ENCODE measurements at places on chromosomes 6 and 20.

DNA sequence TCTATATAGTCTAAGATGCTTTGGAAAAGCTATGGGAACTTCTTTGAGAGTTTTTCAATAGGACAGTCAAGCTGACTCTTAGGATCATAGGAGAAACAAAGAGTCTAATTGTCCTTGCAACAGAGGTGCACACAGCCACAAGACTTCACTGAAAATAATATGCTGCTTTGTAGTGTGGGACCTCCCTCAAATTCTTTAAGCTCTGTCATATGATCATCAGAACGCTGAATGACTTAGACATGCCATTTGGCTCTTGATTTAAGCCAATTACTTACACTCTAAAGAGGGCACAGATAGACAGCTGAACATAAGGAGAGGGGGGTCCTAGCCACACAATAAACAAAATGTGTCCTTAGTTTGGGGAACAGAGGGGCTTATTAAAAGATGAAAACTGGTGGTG, 818.7 kb upstream of the GJE1 start:
- DNase-seq = no peak

DNA sequence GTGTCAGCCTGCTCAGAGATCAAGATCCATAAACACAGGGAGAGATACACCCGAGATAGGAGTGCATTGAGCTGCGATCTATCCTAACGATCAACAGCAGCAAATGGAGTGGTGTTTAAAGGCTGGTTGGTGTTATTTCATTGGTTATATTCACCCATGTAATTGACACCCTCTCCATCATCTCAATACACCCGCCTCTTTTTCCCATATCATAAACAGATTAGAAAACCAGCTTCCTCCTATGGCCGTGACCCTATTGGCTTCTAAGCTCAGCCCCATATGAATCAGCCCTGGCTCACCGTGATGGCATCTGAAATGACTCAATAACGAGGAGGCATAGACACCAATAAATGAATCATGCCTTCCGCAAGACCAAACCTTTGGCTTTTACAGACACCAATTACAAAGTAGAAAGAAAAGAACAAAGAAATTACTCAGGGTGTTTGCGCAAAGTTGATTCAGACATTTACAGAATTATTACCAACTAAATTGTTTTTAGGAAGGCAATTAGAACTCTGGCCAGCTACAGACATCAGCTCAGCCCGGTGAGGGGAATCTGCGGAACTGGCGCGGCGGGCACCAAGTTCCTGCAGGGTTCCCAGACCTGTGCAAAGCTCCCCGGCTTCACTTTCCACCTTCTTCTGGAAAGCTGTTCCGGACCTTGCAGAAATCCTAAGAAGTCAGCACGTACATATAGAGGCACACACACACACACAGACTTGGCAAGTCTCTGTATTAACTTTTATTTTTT, 11.5 kb downstream of the PMEPA1 start:
- no peak for DNase-seq

- no peak for DNase-seq
Measured at GRCh38 chr20:9279918-9280401, 211.1 kb downstream of the PLCB4 start.

GRCh38 chr6:116385459-116385802, 14.7 kb downstream of the DSE start:
- DNase-seq = no peak

GRCh38 chr6:88377976-88378568, 211.9 kb upstream of the CNR1 start:
- no peak for DNase-seq

GRCh38 chr6:167112421-167112820, 10.5 kb upstream of the CCR6 start:
- no peak for DNase-seq

DNA sequence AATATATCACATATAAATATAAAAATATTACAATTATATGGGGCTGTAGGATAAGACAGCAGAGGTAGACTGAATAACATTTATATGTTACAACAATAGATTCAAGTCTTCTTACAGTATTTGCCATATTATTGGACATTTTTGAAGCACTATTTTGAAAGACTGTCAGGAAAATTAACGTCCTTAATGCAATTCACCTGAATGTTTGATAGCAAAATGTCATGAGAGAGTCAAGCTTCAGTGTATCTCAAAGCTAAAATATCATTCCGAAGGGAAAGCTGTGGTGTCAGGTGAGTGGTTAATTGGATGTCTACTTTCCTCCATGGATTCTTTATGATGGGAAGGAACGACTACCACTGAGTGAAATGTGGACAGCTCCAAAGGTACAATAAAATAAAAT, 1004.0 kb downstream of the HACE1 start:
- no peak for DNase-seq

DNA sequence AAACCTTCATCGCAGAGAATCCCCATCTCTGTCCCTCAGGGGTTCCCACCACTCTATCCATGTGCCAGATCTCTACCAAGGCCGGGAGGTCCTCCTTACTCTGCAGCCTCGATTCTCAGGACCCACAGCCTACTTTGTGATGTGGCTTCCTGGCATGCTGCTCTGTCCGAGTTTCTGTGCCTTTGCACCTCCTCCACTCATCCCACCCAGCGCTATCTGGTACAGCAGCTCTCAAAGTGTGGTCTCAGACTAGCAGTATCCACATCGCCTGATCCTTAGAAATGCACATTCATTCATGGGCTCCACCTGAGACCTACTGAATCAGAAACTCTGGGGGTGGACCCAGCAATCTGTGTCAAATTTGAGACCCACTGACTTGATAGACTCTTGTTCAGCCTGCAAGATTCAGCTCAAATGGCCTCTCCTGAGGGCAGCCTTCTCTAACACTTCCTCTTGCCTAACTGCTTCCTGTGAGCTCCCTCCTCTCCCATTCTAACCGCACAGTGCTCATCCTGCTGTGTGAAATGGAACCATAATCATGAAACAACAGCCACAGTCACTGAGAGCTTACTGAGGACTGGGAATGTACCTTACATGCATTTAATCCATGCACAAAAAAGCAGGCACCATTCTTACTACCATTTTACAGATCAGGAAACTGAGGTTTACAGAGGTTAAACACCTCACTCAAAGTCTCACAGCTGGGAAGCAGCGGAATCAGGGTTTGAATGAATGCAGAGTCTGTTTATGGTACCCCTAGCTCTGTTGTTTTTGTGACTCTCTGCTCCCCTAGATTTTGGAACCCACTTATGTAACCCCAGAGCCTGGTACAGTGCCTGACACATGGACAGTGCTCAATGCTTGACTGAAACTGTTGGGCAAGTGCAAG, 69.4 kb downstream of the JPH2 start:
- no peak for DNase-seq

DNA sequence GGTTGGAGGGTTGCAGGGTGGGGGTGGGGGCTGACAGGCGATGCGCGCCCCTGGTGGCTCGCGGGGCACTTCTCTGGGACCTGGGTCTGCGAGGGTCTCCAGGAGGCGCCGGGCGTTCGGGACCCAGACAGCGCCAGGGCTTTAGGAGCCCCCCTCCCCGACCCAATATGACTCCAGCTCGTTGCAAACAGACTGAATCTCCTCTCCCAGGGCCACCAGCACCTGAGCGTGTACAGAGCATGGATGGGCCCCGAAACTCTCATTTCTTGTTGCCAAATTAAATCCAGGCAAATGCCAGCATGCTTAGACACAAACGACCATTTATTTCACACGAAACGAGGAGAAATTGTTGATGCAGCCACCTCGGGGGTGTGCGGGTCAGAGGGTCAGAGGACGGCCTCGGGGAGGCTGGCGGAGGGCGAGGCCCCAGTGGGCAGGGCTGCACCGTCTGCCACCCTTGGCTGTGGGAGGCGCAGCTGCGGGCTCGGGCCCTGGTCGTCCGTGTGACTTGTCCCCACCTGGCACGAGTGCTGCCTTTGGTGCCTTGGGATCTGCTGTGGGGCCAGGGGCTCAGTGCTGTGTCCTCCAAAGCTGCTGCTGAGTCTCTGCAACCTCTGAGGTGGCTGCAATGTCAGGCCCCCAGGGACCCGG, 20.9 kb upstream of the GATA5 start:
- DNase-seq = no peak

DNA sequence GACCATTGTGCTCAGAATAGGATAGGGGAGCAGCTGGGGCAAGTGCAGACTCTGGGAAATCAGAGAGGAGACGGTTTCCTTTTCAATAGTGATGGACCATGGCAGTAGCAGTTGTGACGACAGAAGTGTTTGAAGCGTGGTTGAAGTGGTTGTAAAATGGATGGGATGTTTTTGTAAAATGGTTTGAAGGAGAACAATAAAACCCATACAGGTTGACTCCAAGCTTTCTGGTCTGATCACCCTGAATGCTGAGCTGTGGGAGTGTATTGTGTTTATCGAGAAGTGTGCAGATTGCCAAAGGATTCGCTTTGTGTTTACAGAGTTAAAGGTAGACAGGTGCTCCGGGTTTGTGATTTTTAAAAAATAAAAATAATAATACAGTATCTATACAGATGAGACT, 255.2 kb upstream of the SULF2 start:
- DNase-seq = no peak

- DNase-seq = no peak
Measured at GRCh38 chr6:39772559-39773273, 19.5 kb upstream of the DAAM2 start.

DNA sequence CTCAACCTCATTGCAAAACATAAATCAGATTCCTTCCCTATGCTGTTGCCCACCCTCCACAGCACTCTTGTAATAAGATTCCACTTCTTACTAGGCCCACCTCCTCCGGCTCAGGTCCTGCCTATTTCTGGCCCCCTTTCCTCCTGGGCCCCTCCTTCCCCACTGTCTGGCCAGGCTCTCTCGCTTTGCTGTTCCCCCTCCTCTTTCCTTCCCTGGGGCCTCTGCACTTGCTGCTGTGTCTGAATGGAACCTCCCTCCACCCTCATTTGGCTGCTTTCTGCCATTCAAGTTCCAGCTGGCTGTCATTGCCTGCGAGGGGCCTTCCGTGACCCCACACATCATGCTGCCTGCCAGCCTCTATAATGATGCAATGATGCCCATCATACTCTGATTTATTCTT, 38.9 kb downstream of the ARHGAP40 start:
- DNase-seq = no peak

DNA sequence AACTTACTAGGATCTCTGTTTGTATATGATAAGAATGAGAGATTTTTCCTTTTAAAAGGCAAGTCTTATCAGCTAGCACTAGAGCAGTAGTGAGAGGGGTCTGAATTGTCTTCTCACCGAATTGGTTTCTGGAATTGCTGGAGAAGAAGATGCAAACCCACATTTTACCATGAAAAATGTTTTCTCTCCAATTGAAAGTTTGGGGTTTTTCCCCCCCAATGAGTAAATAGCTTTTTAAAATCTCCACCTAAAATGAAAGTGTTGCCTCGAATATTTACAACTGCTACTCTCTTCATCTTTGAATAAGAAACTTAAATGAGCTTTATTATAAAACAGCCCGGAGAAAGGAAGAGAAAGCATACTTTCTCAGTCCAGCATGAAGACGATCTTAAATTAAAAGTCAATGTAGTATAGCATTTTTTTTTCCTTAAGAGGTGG, 1.8 kb downstream of the TCF21 start:
- no peak for DNase-seq

- DNase-seq = peak; percentile 56
Measured at GRCh38 chr6:90285611-90286381, 10.8 kb downstream of the BACH2 start.

GRCh38 chr6:98014442-98015201, 731.6 kb upstream of the MMS22L start:
- DNase-seq = no peak

- DNase-seq = no peak
Measured at GRCh38 chr20:62355516-62355877, 11.6 kb downstream of the LAMA5 start.

DNA sequence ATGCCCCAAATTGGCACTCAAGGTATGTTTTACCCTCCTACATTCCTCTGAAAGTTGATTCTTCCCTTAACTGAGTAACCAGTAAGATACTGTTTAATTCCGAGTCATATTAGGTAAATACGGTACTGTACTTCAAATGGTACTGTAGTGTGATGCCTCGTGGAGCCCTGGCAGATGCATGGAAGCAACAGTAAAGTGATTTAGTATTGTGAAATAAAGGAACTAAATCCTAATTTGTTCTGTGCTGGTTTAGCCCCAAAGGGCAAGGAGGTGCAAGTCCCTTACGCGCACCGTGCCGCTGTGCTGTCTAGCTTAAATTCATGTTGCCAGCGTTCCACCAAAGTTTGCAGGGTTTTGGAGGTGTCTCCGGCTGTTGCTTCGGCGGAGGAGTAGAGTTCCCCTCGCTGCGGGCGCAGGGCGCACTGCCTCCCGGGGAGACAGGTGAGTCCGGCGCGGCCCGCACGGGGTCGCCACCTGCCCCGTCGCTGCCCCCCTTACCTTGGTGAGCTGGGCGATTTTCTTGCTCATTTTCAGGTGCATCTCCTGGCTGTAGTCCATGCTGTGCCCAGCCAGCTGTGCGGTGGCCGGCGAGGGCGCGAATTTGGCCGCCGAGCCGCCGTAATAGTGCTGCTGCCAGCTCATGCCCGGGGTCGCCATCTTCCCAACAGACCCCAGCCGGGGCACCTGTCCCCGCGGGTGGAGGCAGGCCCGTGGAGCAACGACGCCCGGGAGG, 655 bp downstream of the FAM184A start:
- DNase-seq = no peak

DNA sequence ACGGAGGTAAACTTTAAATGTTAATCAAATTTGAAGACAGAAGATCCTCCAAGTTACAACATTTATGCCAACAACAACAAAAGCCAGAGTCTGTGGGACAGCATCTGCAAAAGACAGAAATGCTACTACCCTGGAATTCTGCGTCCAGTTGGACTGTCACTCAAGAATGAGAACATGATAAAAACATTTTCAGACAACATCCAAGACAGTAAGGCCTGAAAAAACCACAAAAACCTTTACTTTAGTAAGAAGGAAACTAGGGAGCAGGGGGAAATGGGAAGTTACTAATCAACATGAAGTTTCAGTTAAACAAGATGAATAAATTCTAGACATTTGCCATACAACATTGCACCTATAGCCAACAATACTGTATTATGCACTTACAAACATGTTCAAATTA, 77.6 kb downstream of the MLIP start:
- no peak for DNase-seq

DNA sequence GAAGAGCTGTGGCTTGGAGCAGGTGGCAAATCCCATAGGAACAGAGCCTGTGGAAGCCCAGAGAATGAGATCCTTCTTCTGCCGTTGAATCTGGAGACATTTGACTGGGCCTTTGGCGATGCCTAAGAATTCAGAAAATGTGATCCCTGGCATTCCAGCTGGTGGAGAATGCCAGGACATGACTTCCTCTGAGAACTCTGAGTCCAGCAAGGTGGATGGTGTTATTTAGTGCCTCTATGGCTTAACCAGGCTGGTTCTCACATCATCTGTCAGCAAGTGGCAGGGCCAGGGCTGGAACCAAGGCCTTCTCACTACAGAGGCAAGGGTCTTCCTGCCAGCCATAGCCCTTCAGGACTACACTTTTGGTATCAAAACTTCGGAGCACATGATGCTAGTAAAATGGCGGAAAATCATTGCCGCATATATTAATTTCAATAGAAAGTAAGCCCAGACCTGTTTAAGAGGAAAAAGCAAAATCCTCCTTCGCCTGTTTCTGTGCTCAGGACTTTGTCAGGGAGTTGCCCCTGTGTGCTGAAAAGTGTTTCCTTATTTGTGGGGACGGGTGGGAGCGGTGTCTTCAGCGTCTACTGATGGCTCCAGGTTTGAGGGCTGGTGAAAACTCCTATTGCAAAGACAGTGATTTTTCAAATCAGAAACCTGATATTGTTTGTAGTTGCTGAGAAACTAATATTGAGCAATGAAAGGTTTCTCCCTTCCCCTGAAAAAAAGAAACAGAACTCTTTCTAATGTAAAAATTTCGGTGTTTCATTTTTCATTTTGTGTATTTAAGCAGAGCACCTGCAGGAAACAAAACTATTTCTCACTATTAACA, 23.9 kb downstream of the DUSP22 start:
- DNase-seq = no peak

Data from esophagus squamous epithelium (tissue), 5 donors.